ENCODE measurements at places on chromosomes 3 and 15.

DNA sequence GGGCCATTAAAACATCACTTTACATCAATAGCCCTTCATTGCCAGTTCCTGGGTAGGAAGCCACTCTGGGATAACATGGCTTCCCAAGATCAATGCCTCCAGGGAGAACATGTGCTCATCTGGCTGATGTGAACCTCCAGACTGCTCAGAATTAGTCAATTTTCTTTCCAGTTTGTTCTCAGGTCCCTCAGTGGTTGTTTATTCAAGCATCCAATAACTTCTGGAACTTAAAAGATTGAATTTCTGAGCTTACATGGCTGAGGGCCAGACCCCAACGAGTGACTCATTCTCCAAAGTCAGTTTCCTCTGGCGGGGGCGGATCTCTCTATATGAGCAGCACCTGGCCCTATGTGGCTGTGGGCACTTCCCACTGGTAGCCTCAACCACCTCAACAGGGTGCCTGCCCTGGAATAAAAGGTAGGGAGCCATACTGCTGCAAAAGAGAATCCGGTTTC, 34.0 kb downstream of the LYZL4 start:
- peak; percentile 17 for DNase-seq

DNA sequence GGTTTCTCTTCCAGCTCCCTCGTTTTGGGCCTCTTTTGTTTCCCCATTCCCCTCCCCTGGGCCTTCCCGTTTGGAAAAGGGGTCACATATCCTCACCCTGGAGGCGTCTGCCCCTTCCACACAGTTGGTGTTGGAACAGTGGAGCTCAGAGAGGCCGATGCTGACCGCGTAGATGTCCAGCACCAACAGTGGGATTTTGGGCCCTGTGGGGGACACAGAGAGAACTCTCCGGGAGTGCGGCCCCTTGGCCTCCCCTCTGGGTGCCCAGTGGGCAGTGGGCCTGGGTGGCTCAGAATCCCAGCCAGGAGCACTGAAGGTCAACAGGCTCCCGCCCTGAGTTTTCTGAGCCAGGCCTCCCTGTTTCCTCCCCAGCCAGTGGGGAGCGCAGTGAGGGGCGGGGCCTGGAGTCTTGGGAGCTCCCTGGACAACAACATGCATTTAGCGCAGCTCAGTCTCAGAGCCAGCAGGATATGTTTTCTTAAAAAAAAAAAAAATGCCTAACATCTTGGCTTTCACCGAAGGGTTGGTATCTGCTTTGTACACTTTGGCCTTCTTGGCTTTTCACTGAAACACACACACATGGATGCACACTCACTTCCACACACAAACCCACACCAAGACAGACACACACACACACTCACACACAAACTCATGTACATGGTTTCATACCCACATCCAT, 670 bp upstream of the ISLR start:
- DNase-seq, result no peak

GRCh38 chr15:69421498-69421897, 7.3 kb downstream of the KIF23 start:
- no peak for DNase-seq

DNA sequence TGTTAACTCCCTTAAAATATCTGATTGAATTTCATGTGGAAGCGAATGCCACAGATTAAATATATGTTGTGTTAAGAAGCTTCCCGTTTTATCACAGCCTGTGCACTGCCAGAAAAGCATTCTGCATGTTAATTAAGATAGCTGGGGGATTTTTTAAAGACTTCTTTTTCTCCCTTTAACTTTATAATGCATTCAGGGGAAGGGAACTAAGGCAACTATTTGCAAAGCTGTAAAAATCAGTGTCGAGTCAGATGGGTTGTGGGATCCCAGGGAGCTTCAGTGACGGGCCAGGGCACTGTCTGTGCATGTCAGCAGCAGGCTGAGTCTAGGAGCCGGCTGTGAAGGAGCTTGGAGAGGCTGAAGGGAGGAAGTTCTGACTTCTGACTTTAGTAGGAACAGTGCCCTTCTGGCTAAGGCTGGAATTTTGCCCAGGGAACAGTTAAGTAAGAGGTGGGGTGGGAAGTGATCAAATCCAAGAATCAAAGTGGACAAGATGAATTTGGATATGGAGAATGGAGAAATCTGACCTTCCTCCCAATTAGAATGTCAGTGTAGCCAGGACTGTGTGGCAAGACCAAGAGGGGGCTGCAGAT, 77.7 kb downstream of the ABHD5 start:
- DNase-seq, result no peak

DNA sequence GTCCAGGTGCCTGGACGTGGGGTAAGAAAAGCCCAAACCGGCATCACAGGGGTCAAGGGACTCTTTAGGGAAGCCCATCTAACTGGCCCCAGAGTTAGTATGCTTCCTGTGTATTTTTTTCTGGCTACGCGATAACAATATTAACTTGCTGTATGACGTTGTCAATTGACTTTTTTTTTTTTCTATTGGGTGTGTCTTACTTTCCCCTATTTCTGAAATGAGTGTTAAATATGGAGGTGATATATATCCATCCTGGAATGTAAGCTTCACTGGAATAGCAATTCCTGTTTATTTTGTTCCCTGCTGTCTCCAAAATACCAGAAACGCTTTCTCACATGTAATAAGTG, 598 bp upstream of the GMNC start:
- DNase-seq, result no peak

DNA sequence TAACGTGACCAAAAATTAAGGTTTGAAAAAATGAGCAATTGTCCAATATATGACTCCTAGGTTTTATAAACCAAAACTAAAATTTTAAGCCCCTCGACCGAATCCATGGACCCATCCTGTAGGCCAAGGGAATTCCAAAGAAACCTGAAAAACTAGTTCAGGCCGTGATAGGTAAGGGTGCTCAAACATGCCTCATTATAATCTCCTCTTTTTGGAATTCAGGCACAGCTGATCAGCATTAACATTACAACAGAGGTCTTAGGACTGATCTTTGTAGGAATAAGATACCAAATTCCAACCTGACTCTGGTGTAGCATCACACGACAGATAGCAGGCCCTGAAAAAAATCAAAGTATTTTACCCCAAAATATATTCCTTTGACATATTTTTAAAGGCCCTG, 155.7 kb downstream of the NEK10 start:
- no peak for DNase-seq

GRCh38 chr3:52816199-52816598, 14.3 kb downstream of the ITIH4 start:
- no peak for DNase-seq

DNA sequence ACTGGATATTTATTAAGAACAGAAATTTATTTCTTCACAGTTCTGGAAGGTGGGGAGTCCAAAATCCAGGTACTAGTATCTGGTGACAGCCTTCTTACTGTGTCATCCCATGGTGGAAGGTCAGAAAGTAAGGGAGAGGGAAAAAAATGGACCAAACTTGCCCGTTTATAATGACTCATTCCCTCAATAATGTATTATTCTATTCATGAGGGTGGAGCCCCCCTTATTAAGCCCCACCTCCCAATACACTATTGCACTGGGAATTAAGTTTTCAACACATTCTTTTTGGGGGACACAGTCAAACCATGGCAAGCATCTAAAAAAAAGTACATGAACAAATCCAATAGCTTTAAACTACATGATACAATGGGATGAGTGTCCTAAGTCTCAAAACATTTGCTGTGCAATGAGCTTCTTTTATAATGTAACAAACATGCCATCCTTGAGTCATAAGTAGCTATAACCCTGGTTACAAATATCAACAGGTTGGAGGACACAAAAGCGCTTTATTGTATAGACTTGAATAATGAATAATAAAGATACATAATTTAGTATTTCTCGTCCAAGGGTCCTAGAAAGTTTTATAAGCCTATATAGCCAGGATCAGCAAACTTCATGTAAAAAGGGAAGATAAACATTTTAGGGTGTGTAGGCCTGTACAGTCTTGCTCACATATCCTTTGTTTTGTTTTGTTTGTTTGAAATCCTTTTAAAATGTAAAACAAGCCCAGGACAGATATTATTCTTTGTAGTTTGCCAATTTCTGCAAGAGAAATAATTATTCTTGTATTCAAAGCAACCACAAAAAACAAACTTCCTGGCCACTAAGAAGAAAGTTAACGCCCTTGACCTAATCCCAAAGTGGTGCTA, 160.6 kb upstream of the RAP2B start:
- DNase-seq, result no peak

GRCh38 chr3:5312290-5312689, 124.8 kb downstream of the EDEM1 start:
- DNase-seq, result no peak

DNA sequence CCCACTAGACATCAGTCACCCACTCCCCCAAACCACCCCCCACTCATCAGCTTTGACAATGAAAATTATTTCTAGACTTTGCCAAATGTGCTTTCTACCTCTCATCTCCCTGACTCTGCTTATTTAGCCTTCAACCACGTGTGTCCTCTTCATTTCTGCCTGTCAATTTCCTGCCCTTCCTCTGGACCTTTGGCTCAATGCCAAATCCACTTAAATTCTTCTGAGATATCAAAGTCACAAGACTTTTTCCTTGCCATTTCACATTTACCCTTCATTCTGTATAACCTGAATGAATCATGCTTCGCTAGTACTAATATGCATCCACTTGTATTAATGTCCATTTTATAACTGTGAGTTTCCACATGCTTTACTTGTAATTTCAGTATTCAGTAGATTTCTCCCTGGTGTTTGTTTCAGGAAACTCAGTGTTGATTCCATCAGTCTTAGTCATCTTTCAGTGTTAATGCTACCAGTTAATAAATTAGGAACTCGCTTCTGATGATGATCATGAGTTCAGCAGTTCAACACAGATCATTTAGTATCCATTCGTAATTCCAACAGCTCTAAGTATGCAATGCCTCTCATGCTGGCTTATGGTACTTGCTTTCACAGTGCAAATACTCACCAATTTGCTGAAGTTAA, 128.2 kb upstream of the OSTN start:
- no peak for DNase-seq

DNA sequence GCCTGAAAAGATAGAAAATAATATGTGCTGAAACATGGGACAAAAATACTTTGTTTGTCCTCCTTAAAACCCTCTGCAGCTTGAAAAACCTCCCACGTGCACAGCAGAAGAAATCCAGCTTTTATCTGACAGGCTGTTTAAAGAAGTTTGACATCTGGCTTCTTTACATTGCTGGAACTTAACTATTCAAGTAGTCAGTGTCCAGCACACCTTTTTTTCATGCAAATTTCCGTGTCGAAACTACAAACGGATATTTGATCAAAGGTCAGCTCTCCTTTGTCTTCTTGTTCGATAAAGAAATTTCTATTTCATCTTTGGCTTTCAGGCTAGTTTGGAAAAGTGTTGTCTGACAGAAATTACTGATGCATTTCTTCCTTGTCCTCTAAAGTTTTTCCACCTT, 66.8 kb upstream of the KBTBD8 start:
- DNase-seq, result no peak

DNA sequence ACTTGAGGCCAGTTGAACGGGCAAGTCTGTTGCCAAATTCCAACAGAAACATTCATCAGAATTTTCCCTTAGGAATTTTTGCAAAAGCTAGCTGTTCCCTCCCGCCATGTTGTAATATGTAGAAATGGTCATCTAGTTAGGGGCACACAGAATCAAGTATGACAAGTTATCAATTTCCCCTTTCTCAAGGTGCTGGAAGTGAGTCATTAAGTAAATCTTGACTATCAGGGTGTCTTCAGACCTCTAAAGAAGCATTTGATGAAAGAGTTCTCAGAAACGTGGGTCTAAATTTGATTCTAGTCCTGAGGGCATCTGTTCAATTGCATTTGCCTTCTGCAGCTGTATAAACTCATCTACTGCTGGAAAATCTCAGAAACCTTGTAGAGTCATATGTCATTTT, 123.4 kb upstream of the FRMD4B start:
- no peak for DNase-seq

DNA sequence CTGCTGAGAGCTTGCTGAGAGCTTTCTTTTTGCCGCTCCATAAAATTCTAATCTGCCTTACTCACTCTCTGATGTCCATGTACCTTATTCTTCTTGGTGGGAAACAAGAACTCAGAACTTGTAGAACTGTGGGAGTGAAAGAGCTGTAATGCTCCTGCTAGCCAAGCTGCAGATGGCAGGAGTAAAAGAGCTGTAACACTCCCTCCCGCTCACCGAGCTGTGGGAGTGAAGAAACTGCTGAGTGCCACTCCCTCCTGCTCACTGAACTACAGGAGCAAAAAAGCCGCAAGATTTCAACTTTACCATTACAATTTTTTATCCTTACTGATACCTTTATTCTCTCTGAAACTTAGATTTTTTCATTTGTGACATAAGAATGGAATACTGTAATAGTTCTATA, 199.1 kb downstream of the SI start:
- no peak for DNase-seq

- DNase-seq, result no peak
Observed at GRCh38 chr3:180116203-180116602, 79.5 kb upstream of the PEX5L start.
